AG08395 (cell line): ENCODE measurements at places on chromosomes 5 and 9.

DNA sequence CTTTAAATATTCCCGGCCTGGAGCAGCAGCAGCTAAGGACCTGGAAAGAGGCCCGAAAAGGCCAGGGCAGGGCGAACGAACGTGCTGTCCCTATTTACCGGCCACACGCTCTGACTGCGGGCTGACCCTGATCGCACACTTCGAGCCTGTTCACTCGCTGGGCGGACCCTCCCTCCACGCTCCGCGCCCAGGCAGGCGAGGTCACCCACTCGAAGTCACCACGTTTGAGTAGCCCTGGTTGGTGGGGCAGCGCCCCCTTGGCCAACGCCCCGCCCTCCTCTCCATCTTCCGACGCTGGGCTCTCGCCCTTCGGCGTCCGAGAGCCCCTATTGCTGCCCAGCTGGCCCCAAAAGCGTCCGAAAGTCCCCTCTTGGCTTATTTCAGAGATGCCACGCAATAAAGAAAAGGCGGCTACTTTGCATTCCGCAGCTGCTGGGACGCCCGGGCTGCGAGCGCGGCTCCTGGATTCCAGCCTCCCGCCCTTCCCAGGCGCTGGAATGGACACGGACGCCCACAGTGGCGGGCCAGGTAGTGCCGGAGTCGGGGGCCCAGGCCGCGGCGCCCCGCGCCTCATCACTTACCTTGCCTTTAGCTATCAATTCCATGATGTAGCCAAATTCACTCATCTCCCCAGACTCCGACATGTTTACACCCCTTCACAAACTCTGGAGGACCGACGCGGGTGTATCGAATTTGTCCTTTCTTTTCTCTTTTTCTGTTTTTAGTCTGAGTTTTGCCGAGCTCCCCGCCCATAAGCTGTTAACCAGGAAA lies 9.9 kb upstream of the TRIM36 start:
- DNase-seq, result no peak

GRCh38 chr5:94700592-94700991 lies 82.1 kb downstream of the SLF1 start:
- DNase-seq, result no peak

DNA sequence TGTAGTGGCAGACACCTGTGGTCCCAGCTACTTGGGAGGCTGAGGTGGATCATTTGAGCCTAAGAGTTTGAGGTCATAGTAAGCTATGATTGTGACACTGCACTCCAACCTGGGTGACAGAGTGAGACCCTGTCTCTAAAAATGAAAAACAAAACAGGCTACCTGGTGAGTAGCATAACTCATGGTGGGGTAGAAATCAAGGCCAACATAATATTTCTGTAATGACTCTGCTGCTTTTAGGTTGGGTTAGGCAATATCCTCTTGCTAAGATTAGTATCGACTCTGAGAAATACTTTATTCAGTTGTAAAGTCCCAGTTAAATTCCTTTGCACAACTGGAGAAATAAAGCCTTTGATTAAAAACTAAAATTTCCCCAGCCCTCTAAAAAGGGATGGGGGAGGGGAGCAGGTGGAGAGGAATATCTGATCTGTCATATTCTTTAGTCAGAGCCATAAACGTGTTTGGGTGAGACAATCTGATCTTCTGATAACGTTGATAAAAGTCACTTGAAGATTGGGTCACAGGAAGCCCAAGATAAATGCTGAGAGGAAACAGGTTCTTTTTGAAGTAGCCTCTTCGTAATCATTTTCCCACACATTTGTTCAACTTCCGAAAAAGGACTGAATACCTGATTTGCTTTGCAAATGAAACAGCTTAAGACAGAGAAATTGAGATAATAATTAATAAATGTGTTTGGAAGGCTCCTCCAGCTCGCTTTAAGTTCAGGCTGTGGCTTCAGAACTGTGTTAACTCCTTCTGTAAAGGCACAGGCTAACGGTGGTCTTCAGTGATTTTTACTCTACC lies 14.9 kb downstream of the IL4 start:
- no peak for DNase-seq

GRCh38 chr5:158758675-158759074 lies 341.0 kb downstream of the EBF1 start:
- peak; percentile 73 for DNase-seq

DNA sequence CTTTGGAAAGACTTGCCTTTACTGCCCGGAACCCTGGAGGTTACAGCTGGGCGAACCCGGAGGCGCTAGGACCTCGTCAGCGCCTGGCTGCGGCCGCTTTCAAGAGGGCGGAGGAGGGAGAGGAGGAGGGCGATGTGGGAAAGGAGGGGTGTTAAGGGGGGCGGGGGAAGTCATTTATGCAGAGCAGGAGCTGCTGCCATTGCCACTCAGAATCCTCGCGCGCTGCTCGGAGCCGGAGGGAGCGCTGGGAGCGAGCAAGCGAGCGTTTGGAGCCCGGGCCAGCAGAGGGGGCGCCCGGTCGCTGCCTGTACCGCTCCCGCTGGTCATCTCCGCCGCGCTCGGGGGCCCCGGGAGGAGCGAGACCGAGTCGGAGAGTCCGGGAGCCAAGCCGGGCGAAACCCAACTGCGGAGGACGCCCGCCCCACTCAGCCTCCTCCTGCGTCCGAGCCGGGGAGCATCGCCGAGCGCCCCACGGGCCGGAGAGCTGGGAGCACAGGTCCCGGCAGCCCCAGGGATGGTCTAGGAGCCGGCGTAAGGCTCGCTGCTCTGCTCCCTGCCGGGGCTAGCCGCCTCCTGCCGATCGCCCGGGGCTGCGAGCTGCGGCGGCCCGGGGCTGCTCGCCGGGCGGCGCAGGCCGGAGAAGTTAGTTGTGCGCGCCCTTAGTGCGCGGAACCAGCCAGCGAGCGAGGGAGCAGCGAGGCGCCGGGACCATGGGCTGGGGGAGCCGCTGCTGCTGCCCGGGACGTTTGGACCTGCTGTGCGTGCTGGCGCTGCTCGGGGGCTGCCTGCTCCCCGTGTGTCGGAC lies at the start of gene PCSK5:
Gene PCSK5 (plus strand): TSS at position 202 of the 805 bp plus-strand sequence. CDS start 509 bp downstream, at position 711.
- DNase-seq, result peak; percentile 87

GRCh38 chr5:103487822-103488493 lies 74.6 kb downstream of the NUDT12 start:
- DNase-seq, result no peak

- DNase-seq, result peak; percentile 40
These were observed 273.4 kb downstream of the CSNK1G3 start for GRCh38 chr5:123785162-123786071.

- DNase-seq, result peak; percentile 68
These were observed 30.9 kb downstream of the GALNT10 start for GRCh38 chr5:154221371-154221896.

- DNase-seq, result no peak
These were observed 13.3 kb upstream of the WHRN start for GRCh38 chr9:114518599-114519022.
